ENCODE measurements at places on chromosomes 12 and 14.

DNA sequence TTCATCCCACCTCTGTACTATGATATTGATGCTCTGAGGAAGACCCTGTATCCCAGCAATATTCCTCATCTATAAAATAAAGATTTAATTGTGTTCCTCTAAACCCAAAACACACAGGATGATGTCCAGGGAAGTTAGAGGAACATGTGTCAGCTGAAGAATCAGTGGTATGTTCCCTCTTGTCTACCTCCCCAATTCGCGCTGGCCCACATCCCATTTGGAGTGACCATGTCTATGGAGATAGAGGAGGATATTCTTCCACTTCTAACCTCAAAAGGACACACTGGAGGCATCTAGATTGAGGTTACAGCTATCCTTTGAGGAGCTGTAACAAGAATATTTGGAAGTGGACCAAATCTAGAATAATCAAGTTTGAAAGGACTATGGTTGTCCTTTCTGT is 1.3 kb upstream of the APOLD1 start:
- no peak for DNase-seq

GRCh38 chr14:77964586-77964985 is 164.7 kb downstream of the ADCK1 start:
- DNase-seq: no peak

- DNase-seq: no peak
Observed at GRCh38 chr12:90682398-90682797, 272.6 kb downstream of the CCER1 start.

DNA sequence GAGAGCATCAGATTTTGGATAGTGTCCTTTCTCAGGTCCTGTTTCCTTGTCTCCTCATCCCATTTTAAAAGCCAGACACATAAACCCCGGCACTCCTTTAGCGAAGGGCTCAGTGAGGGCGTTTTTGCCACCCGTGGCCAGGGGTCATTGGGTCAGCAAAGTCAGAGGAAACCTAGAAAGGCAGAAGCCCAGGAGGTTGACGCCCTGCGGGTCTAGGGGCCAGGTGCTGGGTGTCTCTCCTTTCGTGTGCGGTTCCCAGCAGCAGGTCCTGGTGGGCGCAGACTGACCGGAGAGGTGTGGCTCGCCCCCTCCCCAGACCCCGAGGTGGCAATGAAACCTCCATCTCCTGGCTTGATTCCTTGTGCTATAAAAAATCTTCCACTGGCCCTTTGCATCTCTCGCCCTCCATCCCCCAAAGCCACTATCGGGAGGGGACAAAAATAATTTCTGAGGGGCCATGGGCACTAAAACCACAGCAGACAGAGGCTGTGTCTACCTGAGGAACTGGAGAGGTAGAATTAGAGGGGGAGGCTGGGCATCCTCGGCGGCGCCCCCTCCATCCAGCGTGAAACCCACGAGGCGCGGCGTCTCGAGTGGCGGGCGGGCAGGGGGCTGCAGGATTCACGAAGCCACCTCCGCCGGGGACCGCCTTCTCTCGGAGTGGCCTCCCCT is 858 bp upstream of the FRMD6 start:
- DNase-seq: peak; percentile 43

GRCh38 chr12:122880668-122881067 is 15.3 kb downstream of the VPS37B start:
- DNase-seq: peak; percentile 40

DNA sequence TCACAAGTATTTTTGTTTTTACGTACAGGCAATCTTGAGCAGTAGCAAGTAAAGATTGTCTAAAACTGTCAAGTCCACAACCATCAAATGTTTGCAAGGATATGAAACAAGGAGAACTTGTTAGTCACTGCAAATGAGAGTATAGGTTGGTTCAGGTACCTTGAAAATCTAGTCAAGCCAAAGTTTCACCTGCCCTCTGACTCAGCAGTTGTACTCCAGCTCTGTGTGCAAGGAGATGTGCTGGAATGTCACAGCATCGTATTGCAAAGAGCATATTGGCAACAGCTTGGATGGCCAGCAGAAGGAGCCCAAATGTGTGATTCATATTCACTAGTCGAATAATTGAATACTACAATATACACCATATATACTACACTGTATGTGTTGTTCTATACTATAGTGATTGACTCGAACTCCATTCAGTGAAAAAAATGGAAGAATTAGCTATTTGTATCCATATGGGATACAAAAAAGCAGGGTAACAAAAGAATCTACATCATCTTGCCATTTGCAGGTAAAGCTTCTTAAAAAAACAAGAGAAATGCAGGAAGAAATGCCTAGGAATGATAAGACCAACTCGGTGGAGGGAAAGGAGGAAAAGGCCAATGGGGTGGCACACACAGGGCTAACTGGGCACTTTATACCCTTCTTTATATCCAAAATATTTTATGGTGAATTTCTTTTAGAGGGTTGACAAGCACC is 44.0 kb downstream of the EID3 start:
- no peak for DNase-seq

DNA sequence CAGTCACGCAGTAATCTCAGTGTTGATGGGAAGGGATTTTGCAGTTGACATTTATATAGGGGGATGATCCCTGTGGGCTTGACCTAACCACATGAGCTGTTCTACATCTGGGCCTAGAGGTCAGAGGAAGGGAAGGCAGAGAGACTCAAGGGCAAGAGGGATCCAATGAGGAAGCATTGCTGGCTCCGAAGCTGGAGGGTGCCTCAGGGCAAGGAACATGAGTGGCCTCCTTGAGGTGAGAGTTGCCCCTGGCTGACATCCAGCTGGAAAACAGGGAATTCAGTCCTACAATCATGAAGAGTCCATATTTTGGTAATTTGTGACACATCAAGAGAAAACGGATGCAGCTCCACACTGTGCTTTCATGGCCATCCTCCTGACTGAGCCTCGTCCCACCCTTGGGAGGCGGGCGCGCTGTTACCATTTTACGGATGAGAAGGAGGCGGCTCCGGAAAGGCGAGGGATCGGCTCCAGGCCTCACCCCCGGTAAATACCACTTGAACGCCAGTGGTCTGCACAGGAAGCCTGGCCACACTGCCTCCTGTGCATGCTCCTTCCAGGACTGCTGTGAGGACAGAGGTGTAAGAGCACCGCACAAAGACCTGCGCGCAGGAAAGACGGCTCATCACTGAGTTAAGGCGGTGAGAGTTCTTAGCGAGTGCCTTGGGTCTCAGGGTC is 18.5 kb upstream of the FKBP4 start:
- no peak for DNase-seq

DNA sequence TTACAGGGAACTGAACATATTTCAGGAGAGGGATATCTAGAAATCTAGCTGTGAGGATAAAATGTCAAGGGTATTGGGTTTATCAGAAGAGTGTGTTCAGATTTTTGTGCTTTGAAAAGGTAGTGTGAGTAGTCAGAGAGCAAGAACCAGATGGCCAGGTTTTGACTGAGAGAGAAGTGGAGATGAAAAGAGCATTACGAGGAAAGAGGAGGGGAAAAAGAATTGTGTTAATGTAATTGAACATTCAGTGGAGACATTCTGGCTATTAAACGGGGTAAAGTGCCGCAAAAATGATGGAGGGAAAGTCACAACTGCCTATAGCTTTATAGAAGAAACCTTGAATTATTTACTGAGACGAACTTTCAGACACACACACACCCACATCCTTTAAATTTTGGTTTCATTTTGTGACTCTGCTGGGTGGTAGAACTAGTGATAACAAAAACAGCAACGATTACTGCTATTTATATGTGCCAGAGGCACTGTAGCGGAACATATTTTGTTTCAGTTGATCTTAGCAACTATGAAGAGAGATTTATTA is 213.6 kb downstream of the ERC1 start:
- DNase-seq: no peak

GRCh38 chr14:50055461-50056228 is 60.7 kb downstream of the VCPKMT start:
- no peak for DNase-seq

GRCh38 chr12:89636776-89637160 is 71.9 kb downstream of the ATP2B1 start:
- no peak for DNase-seq

GRCh38 chr14:100674897-100675619 is 51.6 kb upstream of the DLK1 start:
- DNase-seq: no peak
